Naive thymus-derived CD4-positive, alpha-beta T cell (primary cell): ENCODE measurements at places on chromosomes 13 and 19. TPM values are rescaled to one million over a fixed set of nuclear protein-coding genes. Genes with fewer than 3 reads are reported as not detected.

The EIF3K gene
- polyA plus RNA-seq = 424 TPM

The CEACAM1 gene
- polyA plus RNA-seq = 2.3 TPM

The GDF15 gene
- polyA plus RNA-seq = not detected

The CKM gene
- polyA plus RNA-seq = not detected

The RNF113B gene
- polyA plus RNA-seq = not detected
